Activated B cell treated with CpG ODN at 0.5 μM for 24 hours (primary cell): ENCODE measurements at places on chromosomes 1 and 21. TPM values are rescaled to one million over a fixed set of nuclear protein-coding genes. Genes with fewer than 3 reads are reported as not detected.

DNA sequence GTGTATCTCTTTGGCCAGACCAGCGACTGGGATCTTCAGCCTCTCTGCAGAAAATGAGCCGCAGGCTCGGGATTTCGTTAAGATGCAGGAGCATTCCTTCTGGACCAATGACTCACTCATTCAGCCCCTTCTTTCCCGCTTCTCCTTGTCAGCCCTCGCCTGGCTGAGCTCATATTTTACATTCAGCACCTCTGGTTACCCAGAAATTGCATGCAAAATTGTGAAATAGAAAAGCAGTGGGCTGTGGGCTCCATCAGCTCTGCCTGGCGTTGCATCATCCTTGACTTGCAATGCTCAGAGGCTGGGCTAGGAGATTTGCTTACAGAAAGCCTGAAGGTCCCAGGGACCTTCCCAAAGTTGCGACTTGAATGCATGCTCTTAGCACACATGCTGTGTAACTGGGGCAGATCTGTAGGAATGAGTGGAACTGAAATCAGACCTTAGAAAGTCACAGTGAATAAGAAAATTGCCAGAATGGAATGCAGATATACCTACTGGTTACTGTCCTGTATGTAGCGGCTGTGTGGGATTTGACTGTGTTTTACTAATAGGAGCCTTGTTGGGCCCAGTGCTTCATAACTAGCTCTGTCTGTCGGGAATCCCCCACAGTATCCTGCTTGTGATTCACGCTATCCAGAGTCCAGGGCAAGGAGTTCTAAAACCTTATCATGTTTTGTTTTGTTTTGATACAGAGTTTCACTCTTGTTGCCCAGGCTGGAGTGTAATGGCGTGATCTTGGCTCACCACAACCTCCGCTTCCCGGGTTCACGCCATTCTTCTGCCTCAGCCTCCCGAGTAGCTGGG is 444.8 kb downstream of the KIF26B start:
- H3K4me1 ChIP-seq = no peaks in the 10 kb centered on the region
- H3K4me3 ChIP-seq = no peak overlapping the region
- no peak for DNase-seq

DNA sequence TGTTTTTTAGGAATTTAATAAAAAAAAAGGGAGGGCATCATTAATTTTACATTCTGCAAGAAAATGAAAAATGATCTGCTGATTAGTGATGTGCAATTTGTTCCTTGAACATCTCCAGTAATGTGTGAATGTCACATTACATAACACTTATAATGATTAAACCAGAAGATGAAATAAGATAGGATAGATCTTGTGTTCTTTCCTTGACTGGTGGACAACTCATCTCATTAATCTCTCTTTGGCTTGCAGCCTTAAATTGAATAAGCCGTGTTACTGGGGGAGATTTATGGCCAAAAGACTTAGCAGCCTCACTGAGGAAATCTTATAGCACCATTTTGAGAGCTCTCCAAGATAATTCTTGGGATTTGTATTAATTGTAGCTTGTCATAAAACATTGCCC is 217.2 kb downstream of the ST6GALNAC3 start:
- no peak for DNase-seq
- H3K27me3 ChIP-seq = no peaks in the 10 kb centered on the region
- peaks cover 55% of the 10 kb centered on the region for H3K4me1 ChIP-seq
- no peaks in the 10 kb centered on the region for H3K36me3 ChIP-seq
- H3K4me3 ChIP-seq = no peak overlapping the region

DNA sequence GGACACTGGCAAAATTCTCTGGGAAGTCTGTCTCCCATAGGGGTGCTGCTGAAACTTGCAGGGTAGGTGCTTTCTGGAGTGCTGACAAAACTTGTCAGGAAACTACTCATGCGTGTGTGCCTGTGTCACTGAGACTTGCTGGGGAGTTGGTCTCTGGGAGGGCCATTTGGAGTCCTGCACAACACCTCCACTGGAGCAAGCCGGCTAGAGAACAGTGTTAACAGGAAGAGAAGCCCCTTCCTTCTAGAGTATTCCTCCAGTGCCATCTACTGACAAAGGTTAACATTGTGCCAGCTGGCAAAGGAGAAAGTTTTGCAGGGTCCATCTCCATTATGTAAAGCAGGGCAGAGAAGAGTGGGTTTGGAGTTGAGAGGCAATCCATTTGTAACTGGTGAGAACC is 30.0 kb downstream of the ZMYM4 start:
- peaks cover 37% of the 10 kb centered on the region for H3K36me3 ChIP-seq
- no peak for DNase-seq
- no peak overlapping the region for H3K4me3 ChIP-seq
- H3K27ac ChIP-seq = no peak overlapping the region
- no peaks in the 10 kb centered on the region for H3K27me3 ChIP-seq
- peaks cover 7% of the 10 kb centered on the region for H3K4me1 ChIP-seq

DNA sequence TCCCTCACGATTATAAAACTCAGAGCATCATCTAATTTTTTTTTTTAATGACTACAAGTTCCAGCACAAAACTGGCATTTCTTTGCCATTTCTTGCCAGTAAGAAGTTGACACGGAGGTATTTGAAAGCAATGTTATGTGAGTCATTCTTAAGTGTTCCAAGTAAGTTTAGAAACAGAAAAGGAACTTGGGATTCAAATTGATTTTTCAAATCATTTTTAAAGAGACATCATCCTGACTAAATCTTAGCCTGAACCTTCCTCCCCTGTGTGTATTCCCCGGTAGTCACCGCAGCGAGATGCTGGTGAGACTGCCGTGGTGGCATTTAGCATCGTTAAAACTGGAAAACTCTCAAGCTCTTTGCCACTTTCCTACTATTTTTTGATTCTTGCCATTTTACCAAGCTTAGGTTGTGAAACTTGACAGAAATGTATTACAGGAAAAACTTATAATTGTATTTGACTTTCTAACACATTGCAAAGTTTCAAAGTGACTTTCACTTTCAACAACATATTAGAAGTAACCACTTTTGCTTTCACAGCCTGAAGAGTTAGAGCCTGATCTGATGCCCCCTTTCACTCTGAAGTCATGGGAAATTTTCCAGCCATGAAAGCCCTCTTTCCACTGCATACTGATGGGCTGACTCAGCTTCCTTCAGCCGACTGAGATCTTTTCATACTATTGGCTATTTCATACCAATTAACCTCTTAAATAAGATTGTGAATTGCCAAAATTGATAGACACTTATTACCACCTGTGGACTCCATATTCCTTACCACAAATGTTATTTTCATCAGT is 61.4 kb downstream of the OLFML2B start:
- no peak overlapping the region for H3K27ac ChIP-seq
- peak overlapping the region; percentile 79 for H3K4me3 ChIP-seq
- peaks cover 11% of the 10 kb centered on the region for H3K4me1 ChIP-seq
- peaks cover 80% of the 10 kb centered on the region for H3K36me3 ChIP-seq

DNA sequence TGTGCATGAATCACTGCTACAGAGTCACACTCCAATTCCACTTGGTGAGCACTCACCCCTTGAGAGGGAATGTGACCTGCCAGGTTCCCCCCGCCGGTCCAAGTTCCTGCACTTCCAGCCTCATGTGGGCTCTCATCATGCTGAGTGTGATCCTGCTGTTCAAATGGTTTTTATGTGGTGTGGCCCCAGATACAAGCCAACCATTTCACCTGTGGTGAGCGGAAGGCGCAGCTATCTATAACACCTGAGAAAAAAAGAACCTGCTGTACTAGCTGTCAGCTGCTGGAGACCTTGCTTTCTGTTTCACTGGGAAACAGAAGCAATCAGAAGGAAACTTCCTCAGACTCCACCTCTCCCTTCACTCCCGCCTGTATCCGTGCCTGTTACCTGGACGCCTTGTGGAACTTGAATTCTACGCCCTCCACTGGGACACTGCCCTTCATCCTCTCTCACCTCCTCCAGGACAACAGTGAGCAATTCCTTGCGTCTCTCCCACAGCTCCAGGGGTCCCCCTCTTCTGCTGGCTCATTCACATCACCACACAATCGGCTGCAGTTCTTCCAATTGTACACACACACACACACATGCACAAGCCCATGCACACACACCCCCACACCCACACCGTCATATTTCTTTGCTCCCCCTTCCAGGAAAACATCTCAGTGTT is 64.4 kb upstream of the RPL11 start:
- H3K27ac ChIP-seq = peak overlapping the region; percentile 84
- H3K4me3 ChIP-seq = peak overlapping the region; percentile 65

DNA sequence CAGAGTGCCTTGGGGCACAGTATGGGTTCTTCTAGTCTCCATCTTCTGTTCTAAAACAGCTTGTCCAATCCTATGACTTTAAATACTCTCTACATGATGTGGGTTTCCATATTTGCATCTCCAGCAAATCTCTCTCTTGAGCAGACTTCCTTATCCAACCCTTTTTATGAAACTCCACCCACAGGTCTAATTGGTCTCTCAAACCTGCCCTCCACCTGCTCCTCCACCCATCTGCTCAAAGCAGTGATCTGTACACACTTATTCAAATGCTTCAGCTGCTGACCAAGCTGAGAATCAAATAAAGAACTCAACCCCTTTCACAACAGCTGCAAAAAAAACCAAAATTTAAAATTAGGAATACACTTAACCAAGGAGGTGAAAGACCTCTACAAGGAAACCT is 11.5 kb downstream of the MCOLN2 start:
- no peak for DNase-seq
- H3K4me3 ChIP-seq = no peak overlapping the region
- H3K4me1 ChIP-seq = peaks cover 46% of the 10 kb centered on the region
- H3K27ac ChIP-seq = peak overlapping the region; percentile 27
- H3K27me3 ChIP-seq = no peaks in the 10 kb centered on the region

DNA sequence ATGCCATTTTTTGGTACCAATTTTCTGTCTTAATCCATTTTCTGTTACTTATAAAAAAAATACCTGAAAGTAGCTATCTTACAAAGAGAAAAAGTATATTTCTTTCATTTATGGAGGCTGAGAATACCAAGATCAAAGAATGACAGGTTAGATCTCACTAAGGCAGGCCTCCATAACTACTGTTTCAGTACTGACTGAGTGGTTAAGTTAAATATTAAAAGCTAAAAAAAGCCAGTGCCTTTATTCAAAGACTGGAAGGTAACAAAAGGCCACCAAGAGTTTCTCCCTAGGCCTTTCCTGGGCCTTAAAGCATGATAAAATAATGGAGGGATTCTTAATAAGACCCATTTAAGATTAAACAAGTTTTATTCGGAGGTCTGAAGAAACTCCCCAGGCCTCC is 687.7 kb upstream of the ADGRL4 start:
- no peaks in the 10 kb centered on the region for H3K36me3 ChIP-seq
- peaks cover 5% of the 10 kb centered on the region for H3K4me1 ChIP-seq
- H3K27me3 ChIP-seq = no peaks in the 10 kb centered on the region
- H3K27ac ChIP-seq = no peak overlapping the region
- no peak overlapping the region for H3K4me3 ChIP-seq

- no peaks in the 10 kb centered on the region for H3K27me3 ChIP-seq
- H3K4me1 ChIP-seq = peaks cover 51% of the 10 kb centered on the region
- H3K36me3 ChIP-seq = peaks cover 48% of the 10 kb centered on the region
- no peak overlapping the region for H3K4me3 ChIP-seq
- no peak for DNase-seq
Measured at GRCh38 chr1:19412654-19413053, 72.7 kb downstream of the CAPZB start.

GRCh38 chr1:220552672-220553260 is 24.8 kb downstream of the MARK1 start:
- H3K27ac ChIP-seq = no peak overlapping the region
- no peaks in the 10 kb centered on the region for H3K4me1 ChIP-seq
- no peak overlapping the region for H3K4me3 ChIP-seq
- H3K27me3 ChIP-seq = peaks cover 5% of the 10 kb centered on the region
- no peak for DNase-seq
- H3K36me3 ChIP-seq = no peaks in the 10 kb centered on the region

DNA sequence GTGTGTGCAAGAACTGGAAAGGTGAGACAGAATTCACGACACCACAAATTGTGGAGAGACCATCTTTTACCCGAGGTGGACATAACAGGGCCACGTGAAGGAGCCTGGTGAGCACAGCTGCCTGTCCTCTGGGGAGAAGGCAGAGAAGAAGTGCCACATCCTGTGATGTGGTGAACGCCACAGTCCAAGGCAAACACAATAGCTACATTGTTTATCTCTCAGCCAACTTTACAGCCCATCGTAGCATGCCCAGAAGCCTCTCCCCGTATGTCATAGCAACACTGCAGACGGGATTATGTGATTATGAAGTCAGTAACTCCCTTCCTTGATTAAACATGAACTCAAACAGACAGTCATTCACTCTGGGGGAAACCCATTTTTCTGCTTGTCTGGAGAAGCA is 612.2 kb downstream of the SMYD3 start:
- H3K4me1 ChIP-seq = peaks cover 10% of the 10 kb centered on the region
- no peak overlapping the region for H3K27ac ChIP-seq
- DNase-seq = no peak
- H3K36me3 ChIP-seq = peaks cover 20% of the 10 kb centered on the region

GRCh38 chr1:83857103-83857502 is 141.8 kb downstream of the TTLL7 start:
- H3K36me3 ChIP-seq = no peaks in the 10 kb centered on the region
- H3K4me3 ChIP-seq = no peak overlapping the region
- H3K27ac ChIP-seq = no peak overlapping the region
- DNase-seq = no peak

DNA sequence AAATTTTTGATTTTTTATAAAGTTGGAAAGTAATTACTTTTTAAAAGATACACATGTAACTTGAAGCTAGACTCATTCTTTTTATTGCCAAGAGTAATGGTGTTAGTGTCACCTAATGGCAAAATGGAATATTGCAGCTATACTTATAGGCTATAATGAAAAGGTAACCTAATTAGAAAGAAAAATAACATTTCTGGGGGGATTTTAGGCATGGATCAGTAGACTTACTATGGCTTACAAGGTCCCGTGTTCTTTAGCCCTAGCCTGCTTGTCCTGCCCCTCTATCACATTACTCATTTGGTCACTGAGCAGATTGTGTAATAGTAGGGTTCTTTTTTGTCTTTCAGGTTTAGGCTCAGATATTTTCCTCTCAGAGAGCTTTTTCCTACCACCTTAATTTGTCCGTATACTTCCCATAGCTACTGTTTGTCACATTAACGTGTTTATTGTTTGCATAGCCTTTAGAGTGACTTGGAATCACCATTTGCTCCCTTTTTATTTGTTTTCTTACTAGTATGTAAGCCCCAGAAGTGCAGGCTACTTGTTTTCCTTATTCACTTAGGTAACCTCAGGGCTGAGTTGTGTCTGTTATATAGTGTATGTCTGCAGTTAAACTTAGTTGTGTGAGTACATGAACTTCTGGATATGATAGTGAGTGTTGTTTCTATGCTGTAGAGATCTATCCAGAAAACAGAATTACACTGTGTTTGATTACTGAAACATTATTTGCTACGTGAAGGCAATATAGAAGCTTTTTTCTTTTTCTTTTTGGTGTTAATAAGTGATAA is 58.7 kb downstream of the RABGAP1L start:
- no peaks in the 10 kb centered on the region for H3K27me3 ChIP-seq
- H3K4me1 ChIP-seq = peaks cover 28% of the 10 kb centered on the region
- H3K36me3 ChIP-seq = peaks cover 20% of the 10 kb centered on the region
- H3K4me3 ChIP-seq = no peak overlapping the region
- no peak for DNase-seq
- no peak overlapping the region for H3K27ac ChIP-seq

GRCh38 chr1:38028105-38028591 is 15.6 kb downstream of the UTP11 start:
- H3K36me3 ChIP-seq = peaks cover 23% of the 10 kb centered on the region
- DNase-seq = no peak
- peak overlapping the region; percentile 65 for H3K27ac ChIP-seq
- H3K4me3 ChIP-seq = peak overlapping the region; percentile 11
- no peaks in the 10 kb centered on the region for H3K27me3 ChIP-seq

Gene KCNJ6
- total RNA-seq = not detected in 2 replicates

Gene CD52
- 449 and 499 TPM in 2 replicates for total RNA-seq

Gene CCDC30
- 3.5 and 4.3 TPM in 2 replicates for total RNA-seq

Gene CSF3R
- total RNA-seq = 0.12 TPM in 1 of 2 replicates, not detected in the other

Gene P3H1
- total RNA-seq = 27.1 and 30.4 TPM in 2 replicates

Gene SPATA45
- 0.64 TPM in 1 of 2 replicates, not detected in the other for total RNA-seq

Gene FMO2
- total RNA-seq = not detected in 2 replicates

Gene SH2D2A
- total RNA-seq = 1.7 and 2.3 TPM in 2 replicates

Gene C1QC
- total RNA-seq = not detected in 2 replicates

Gene KLF17
- not detected in 2 replicates for total RNA-seq
